ENCODE measurements at places on chromosomes 2 and 18. TPM values are rescaled to one million over a fixed set of nuclear protein-coding genes. Genes with fewer than 3 reads are reported as not detected.

DNA sequence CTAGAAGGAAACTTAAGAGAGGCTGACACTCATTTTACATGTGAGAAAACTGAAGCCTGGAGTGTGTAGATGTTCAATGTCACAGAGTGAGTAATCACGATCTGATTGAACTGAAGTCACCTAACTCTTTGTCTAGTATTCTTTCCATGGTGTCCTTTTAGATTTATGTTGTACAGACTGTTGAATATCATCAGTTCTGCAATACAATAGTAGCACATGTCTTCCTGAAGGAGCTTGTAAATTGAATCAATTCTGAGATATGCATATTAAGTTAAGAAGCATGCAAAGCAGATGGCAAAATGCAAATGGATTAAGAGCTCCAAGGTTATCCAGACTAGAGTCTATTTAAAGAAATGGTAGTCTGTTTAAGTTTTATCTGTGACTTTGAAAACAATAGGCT is 484.9 kb upstream of the CRIM1 start:
- no peaks in the 10 kb centered on the region for H3K4me1 ChIP-seq
- H3K36me3 ChIP-seq = no peaks in the 10 kb centered on the region
- no peak overlapping the region for H3K4me3 ChIP-seq
- DNase-seq = no peak
- no peak overlapping the region for H3K27ac ChIP-seq

ZNF2 gene
- total RNA-seq = 3.1 TPM

DNA sequence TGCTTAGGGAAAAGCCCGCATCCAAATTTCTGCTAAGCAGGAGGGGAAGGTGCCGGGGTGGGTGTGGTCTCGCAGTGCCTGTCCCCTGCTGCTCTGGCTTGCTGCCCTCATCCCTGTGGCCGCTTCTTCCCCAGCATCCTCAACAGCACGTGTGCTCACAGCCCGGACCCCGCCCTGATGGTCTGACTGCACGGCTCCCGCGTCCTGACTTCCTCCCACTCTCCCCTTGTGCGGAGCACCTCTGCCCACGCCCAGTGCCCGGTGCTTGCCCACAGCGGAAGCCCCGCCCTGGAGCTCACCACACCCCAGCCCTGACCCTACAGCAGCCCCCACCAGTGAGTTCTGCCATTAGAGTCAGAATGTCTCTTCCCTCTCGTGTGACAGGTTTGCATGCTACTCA is 277.9 kb downstream of the NDUFA10 start:
- DNase-seq = no peak
- H3K27me3 ChIP-seq = no peaks in the 10 kb centered on the region
- no peak overlapping the region for H3K4me3 ChIP-seq
- no peaks in the 10 kb centered on the region for H3K4me1 ChIP-seq
- H3K27ac ChIP-seq = no peak overlapping the region

MERTK gene
- total RNA-seq = 61.3 TPM

- no peaks in the 10 kb centered on the region for H3K36me3 ChIP-seq
- peaks cover 4% of the 10 kb centered on the region for H3K4me1 ChIP-seq
- H3K27ac ChIP-seq = no peak overlapping the region
- no peak overlapping the region for H3K4me3 ChIP-seq
- no peak for DNase-seq
Observed at GRCh38 chr18:44957461-44957860, 276.8 kb downstream of the SETBP1 start.
